ENCODE measurements at places on chromosomes 1 and 21.

- no peak for DNase-seq
These were observed 9.9 kb upstream of the REN start for GRCh38 chr1:204176049-204176448.

GRCh38 chr1:234659538-234659937, 49.6 kb upstream of the IRF2BP2 start:
- no peak for DNase-seq

DNA sequence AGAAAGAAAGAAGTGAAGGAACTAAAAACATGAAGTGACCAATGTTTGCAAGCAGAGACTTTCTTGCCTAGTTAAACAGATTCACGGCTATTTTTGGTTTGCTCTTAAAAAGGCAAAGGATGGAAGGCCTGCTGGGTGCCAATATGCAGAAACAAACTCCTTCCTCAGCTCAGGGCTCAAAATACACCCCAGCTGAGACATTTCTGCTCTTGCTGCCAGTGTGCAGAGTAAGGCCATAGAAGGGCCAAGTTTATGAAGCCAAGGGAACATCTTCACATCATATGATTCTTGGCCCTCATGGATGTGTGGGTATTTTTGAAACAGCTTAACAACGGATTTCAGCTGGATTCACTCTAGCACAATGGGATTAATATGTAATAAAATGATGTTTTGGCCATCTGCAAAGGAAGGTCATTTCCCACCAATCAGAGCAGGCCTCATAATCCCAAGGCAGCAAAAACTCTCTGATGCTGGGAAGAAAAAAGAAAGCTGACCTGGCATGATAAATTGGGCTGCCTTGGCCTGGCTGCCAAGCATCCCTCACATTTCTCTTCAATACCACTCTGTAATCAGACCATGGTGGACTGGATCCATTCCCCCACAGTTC, 70.7 kb downstream of the CAPZB start:
- no peak for DNase-seq

GRCh38 chr1:227370533-227371254, 52.4 kb upstream of the CDC42BPA start:
- no peak for DNase-seq

- DNase-seq, result no peak
These were observed 2.2 kb downstream of the PALMD start for GRCh38 chr1:99648107-99648506.

DNA sequence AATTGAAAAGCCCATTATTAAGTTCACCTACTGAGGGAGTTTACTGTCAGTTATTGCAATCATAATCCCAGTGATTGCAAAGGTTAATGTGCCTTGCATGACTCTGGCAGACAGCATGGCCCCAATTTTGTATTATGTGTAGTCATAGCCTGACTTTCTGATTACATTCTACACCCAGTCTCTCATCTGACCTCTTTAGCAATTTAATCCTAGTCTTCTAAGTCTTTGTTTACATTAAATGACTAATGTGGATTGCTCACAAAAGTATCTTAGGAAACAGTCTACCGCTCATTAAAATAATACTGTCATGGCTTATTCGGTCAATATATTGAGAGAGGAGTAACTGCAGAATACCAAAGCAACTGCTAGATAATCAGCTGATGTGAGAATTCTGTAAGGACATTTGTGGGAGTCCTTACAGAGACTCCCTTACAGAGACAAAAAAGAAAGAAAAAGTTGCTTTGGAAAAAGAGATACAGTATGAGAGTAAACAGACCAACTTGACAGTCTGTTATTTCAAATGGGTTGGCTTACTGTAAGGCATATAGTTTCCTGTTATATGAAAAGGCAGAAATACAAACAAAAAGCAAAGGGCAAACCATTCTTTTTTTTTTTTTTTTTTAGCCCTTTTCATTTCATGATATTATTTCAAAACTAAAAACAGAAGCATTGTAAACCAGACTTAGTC, 42.8 kb downstream of the SMG7 start:
- no peak for DNase-seq

- DNase-seq, result peak; percentile 65
These were observed 3.0 kb downstream of the ZC3H12A start for GRCh38 chr1:37477198-37477931.

DNA sequence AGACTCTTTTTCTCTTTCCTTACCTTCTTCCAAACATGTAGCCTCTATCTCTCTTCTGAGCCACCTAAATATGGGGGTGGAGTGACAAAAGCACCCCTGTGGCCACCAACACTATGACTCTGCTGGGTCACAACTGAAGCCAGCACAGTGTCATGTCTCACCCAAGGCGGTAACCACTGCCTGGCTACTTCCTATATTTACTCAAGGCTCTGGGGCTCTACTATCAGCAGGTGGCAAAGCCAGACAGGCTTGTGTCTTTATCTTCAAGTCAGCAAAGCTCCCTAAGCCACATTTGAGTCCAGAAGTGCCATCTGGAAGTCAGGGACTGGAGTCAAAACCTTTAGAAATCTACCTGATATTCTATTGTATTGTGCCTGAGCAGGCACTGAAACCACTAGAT, 1515.2 kb downstream of the PLA2G4A start:
- no peak for DNase-seq

GRCh38 chr21:25929856-25930520, 195.2 kb downstream of the GABPA start:
- no peak for DNase-seq

GRCh38 chr1:1435911-1436629, 580 bp downstream of the VWA1 start:
- DNase-seq, result no peak

- DNase-seq, result no peak
These were observed 42.8 kb upstream of the PADI1 start for GRCh38 chr1:17161926-17162800.

DNA sequence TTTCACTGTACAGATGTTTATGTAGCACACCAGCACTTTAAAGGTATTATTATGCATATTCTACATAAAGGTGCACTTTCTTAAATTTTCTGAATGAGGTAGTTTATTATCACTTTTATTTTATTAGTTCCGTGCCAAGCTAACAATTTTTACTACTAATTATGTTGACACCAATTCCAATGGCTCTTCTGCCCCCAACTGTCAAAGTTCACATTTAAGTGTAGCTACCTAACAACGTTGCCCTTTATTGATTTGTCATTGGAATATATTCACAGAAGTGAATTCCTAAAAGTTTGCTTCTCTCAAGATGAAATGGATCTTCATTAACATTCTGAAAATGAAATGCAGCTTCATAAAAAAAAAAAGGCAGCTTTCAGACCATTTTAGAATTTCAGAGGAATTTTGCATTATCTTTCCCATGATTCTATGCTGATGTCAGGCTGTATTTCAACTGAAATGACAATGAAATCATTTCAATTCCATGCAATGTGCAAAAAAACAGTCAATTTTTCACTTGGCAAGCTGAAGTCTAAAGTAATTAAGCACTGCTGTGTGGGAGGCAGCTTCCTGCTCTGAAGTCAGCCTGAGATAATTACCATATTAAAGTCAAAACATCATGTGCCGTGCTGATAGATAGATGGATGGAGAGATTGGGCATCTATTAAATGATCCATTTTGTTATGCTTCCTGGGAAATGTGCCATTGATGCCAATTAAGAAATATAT, 229.2 kb downstream of the TTLL7 start:
- DNase-seq, result no peak

DNA sequence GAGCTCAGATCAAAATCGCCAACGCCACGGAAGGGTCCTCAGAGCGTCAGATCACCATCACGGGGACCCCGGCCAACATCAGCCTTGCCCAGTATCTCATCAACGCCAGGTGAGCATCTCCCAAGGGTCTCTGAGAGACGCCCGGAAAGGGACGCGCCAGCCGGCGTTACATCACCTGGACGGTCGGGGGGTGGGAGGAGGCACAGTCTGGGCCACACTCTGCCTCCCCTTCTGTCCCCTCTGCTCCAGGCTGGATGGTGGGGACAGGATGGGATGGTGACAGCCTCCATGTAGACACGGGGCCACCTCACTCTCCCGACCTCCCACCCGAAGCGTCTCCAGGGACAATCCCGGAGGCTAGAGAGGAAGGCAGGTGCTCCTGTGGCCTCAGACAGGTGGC, 41.5 kb upstream of the COL6A1 start:
- no peak for DNase-seq

DNA sequence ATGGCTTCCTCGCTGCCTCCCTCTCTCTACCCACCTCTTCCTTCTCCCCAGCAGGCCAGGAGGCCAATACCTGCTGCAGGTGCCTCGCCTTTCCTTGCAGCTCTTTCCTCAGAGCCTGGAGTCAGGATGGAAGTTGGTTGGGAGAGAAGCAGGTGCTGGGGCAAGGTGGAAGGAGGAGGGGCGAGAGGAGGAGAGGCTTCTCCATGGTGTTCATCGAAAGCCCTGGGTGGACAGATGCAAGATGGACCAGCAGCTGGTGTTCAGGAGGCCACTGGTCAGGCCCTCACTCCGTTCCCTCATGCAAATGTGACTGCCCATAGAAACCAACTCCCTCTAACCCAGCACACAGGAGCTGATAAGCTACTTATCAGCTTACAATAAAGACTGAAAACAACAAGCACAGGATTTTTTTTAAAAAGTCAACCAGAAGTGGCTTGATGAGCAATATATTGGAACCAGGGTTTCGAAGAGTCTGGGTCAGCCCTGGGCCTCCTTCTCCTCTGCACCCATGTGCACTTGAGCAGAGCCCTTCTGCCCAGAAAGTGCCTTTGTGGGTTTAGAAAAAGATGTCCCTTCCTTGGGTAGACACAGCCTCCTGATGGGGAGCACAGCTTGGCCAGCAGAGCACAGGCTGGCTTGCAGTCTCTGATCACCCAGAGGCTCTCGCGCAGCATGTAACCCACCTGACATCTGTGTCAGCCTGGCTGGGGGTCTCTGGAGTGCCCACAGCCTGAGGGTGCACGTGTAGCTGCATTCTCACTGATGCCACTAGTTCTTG, 16.6 kb upstream of the GSTM4 start:
- no peak for DNase-seq

GRCh38 chr1:39214021-39214713, 9.7 kb downstream of the MACF1 start:
- no peak for DNase-seq

- DNase-seq, result no peak
These were observed 218.2 kb downstream of the NRIP1 start for GRCh38 chr21:14846621-14847020.

DNA sequence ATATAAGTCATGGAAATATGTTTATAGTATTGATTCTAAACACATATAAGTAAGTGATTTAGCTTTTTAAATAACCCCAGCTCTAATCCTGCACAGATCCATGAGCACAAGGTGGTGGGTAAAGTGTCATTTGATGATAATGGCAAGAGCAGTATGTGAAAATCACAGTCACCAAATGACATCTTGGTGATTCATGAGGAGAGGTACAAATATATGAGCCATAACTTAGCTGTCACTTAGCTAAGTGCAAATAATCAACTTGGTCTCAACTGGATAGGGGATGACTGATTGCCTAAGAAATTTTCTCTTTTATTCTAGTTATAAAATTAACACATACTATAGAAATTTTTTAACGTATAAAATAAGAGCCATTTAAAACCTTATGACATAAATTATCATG, 198.1 kb downstream of the ZZZ3 start:
- no peak for DNase-seq

DNA sequence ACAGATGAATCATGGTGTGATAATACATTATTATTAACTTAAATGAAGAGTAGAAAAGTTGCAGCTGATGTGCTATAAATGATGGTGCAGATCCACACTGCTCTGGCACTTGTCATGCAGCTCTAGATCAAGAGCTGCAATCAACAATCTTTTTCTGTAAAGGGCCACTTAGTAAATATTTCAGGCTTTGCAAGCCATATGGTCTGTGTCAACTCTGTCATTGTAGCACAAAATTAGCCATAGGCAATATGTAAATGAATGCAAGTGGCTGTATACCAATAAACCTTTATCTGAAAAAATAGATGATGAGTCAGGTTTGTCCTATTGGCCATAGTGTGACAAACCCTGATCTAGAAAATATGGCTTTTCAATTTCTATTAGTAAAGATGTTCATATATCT, 66.6 kb downstream of the RGS18 start:
- DNase-seq, result no peak
